T follicular helper cell (primary cell): ENCODE measurements at places on chromosomes 5 and 9.

- no peak for DNase-seq
Measured at GRCh38 chr5:134371834-134372340, 518 bp downstream of the UBE2B start.

DNA sequence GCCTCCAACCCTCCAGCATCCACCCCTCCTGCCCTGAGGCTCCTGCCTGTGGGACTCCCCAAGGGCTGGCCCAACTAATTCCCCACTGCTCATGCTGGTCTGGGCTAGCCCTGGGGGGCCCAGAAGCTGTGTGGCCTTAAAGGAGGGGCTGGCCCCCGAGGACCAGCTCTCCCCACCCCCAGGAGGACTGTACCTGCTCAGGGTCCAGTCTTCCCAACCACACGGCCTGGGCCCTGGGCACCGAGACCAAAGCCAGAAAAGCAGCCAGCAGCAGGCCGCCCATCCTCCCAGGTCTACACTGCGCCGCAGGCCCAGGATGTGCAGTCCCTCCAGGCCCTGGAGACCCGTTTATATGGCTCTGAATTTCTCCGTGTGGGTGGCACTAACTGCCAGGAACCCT, at the start of gene LCN6:
TSS of gene LCN6 (minus strand) at position 325 of the 400 bp plus-strand sequence. CDS start at position 283, 42 bp downstream.
- no peak for DNase-seq

GRCh38 chr5:42284584-42284983, 138.7 kb upstream of the GHR start:
- no peak for DNase-seq

DNA sequence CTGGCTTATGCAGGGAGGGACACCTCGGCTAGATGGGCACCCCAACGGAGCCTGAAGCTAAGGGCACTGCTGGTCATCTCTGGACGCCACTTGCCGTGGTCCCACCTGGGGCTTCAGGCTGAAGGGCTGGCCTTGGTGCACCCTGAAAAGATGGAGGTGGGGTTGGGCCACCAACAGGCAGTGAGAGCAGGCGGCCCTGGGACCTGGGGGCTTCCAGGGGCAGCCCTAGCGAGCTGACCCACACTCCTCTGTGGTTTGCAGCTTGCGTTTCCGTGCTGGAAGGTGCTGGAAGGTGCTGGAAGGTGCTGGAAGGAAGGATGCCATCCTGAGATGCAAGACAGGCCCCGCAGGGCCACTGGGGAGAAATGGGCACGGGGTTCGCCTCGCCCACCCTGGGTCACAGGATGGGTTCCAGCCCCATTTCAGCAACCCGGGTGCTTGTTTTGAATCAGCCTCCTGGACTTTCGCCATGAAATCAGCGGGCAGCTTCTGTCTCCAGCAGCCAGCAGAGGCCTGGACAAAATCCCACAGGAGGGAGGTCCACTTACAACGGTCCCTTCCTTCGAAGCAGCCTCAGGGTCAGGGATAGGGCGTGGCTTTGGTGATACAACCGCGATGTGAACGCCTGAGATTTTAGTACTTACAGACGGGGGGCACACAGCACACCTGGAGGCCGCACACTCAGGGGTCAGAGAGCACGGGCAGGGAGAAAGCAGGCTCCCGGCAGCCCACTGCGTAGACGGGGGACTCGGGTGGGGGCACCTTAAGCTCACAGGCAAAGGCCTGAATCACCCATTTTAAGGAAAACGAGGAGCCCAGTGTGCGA, 303.1 kb upstream of the IRX4 start:
- no peak for DNase-seq

GRCh38 chr5:156913719-156914370, 49.2 kb downstream of the TIMD4 start:
- no peak for DNase-seq

GRCh38 chr9:15243081-15243480, 63.9 kb downstream of the TTC39B start:
- no peak for DNase-seq

DNA sequence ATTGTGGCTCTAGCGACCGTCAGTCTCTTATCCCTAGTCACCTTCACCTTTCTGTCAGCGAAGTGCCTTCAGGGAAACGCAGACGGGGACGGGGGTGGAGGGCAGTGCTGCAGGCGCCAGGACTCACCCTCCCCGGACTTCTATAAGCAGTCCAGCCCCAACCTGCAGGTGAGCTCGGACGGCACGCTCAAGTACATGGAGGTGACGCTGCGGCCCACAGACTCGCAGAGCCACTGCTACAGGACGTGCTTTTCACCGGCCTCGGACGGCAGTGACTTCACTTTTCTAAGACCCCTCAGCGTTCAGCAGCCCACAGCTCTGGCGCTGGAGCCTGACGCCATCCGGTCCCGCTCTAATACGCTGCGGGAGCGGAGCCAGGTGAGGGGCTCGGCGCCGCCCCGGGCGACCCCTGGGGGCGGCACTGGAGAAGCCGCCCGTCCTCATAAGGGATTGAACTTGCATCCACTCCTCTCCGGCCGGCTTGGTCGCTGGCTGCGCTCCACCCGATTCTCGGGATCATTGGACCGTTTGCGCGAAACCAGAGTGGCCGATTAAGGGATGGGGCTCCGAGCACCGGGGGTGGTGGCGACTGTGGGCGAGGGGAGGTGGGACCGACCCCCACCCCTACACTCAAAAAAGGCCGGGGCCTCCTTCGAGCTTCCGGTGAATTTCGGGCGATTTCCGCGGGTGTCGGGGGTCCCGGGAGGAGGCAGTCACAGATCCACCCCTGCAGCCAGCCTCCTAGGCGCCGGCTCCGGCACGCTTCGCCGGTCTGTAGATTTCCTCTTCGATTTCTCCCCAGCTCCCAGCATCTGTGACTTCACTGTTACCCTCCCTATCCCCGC, 2.7 kb downstream of the PCDHGC5 start:
- no peak for DNase-seq

- no peak for DNase-seq
Measured at GRCh38 chr9:126080641-126081040, 246.0 kb upstream of the MVB12B start.

- no peak for DNase-seq
Measured at GRCh38 chr9:115098226-115098965, 19.6 kb downstream of the TNC start.

DNA sequence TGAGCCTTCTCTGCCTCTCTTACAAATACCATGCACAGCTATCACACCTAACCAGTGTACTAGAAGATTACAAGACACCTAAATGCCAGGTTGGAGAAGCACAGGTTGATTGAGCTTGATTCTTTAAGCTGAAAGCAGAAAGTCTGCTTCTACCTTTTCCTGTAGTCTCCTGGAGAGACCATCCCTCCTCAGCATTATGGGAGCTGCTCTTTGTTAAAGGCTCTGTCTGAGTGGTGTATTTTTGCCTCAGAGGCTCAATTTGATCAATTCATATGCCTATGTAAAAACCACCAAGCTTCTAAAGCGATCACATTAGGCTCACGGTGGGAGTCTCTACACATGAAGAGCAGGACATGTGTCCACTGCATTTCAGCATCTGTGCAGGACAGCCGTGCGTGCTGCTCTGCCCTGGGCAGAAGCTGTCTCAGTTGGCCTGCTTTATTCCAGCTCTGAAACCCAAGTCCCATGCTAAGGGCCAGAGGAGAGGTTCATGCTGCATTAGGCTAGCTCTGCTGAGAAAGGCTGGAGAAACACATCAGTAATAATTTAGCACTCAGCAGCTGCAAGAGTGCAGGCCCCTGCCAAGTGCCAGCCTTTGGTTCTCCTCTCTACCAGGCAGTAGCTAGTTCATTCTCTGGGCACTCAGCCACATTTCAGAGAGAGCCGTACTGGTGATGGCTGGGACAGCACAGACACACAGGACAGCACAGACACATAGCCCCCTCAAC, 41.7 kb downstream of the TMEM167A start:
- DNase-seq = no peak

GRCh38 chr5:109674596-109674995, 15.1 kb upstream of the MAN2A1 start:
- DNase-seq = no peak
